ENCODE measurements at places on chromosomes 6 and 20.

GRCh38 chr6:143750877-143751276 lies 73.1 kb downstream of the PHACTR2 start:
- DNase-seq: no peak

GRCh38 chr6:122712093-122712447 lies 67.4 kb upstream of the FABP7 start:
- no peak for DNase-seq

DNA sequence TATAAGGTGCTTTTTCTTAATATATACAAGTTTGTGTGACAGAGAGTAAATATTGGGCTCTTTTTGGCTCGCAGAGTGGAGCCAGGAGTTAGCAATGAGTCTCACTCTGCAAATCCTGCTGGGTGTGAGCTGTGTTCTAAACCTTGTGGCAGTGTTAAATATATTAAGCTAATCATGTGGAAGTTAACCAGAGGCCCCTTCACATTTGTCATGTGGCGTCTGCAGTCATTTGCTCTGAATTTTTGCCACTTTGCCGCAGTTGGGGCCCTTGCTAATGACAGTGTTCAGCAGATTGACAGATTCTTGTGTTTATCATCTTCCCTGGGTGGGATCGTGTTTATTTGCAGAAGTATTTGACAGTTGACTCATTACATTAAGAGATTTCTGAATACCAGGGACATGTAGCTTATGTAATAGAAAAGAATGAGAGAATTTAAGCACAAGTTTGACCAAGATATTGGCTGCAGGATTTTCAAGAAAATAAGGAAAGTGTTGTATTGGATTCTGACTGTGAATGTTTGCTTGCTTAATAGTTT lies 37.9 kb downstream of the SPATA2 start:
- DNase-seq: no peak

DNA sequence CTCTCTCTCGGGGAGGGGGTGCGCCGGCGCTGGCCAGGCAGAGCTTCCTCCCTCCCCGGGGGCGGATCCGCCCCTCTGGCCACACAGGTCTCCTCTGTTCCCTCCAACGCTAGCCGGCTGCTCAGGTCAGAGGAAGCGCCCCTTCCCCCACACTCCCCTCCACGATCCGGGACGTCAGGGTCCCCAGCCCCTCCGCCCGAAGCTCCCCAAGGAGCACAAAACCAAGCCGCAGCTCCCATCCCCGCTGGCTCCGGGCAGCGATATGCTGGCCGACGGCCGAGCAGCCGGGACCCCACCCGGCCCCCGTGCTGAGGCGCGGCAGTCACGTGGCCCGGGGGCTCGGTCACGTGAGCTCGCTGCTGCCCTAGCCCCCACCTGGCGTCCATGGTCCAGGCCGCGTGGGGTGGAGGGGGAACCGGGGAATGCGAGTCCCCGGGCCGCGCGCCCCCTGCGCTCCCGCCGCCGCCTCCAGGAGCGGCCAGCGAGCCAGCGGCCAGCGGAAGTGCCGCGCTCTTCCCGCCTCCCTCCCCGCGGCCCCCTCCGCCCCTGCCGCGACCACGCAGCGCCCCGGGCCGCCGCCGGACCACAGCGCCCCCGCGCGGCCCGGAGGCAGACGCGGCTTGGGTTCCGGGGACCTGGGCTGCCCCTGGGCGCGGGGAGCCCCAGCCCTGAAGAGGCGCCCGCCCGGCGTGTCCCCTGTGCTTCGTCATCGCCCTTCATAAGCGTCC lies at the start of gene SLC35B2:
Gene SLC35B2, minus strand, starts transcription at position 504 of the 728 bp plus-strand sequence. Its CDS starts 118 bp downstream, at position 386.
- peak; percentile 72 for DNase-seq

DNA sequence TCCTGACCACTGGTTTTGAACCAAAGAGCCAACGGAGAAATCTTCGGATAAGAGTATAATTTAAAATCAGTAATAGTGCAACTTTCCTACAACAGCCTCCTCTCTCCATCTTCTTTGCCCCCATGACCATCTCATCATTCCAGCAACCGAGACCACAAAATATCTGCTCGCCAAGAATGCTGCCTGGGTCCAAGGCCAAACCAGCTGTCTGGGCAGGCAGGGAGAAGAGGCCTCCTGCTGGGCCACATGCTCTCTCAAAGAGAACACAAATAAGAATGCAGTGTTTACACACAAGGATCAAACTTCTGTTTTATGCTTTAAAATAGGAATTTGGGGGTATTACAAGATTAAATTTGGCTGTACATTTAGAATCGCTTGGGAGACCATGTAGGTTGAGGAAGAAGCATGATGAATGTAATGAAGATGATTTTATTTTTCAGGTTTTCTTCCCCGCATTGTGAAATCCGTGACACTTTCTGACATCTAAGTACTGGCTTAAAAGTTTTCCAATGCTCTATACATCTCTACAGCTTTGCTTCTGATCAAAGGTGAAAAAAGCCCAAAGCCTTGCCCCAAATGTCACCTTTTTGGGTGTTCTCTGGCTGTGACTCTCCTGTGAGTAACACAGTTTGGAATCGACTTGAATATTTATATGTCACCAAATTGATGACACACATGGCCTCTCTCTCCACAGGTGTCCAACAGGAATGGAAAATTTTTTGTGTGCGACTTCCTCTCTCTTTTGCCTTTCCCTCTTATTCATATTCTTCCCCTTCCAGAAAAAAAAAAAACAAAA lies 79.4 kb upstream of the PROKR2 start:
- no peak for DNase-seq

DNA sequence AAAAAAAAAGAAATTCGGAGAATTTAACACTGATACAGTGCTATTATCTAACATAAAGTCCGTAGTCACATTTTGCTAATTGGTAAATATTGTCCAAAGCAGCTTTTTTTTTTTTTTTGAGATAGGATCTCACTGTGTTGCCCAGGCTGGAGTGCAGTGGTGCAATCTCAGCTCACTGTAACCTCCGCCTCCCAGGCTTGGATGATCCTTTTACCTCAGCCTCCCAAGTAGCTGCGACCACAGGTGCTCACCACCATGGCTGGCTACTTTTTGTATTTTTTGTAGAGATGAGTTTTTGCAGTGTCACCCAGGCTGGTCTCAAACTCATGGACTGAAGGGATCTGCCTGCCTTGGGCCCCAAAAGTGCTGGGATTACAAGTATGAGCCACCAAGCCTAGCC lies 15.9 kb downstream of the MTO1 start:
- peak; percentile 4 for DNase-seq

DNA sequence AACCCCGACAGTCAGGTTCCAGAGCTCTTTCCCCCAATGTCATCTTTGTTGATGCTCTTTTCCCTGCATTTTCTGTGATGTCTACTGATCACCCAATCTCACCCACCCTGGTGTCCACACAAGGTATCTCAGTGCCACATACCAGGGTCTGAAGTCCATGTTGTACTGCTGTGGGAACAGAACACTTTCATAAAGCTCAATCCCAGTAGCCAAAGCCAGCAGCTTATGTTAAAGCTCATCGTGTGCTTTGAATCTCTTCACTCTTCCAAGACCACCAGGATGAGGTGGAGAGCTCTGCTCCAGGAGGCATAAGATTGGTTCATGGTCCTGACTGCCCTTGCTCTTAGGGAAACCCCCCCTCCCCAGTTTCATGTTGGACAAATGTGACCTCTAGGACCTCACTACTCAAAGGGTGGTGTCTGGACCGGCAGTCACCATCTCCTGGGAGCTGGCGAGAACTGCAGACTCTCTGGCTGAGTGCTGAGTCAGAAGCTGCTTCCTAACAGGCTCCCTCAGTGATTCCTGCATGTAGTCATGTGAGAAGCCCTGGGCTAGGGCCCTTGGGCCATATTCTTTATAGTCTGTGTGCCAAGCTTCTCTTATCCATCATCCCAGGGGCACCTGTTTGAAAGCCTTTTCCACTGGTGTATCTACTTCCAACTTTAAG lies 13.4 kb upstream of the CPNE5 start:
- DNase-seq: no peak

GRCh38 chr6:89433252-89434149 lies 549 bp downstream of the ANKRD6 start:
- peak; percentile 42 for DNase-seq

GRCh38 chr6:168908887-168909286 lies 344.8 kb downstream of the THBS2 start:
- no peak for DNase-seq

DNA sequence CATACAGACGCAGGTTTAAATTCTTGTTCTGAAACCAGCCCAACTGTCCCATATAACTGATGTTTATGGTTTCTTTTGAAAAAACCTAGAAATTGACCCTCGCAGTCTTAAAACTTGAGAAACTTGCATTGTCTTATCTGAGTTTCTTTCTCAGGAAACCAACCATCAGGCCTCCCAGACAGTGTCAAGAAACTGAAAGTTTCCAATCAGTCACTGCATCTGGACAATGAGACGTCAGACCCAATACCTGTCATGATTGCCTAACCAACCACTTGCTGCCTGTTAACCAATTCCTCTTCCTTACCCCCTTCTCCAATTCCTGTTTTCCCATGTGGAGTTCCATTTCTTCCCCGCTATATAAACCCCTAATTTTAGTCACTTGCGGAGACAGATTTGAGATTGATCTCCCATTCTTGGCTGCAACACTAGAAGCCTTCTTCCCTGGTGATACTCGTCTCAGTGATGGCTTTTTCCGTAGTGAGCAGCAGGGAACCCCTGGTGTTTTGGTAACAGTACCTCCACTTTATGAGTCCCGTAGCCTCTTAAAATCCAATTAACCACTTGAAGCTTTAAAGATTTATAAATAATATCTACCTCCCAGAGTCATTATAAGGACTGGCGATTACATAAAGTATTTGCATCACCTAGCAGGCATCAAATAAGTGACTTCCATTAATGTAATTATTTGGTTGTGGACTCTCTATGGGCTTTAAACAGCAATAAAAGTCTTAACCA lies 49.3 kb downstream of the GPR63 start:
- DNase-seq: no peak

DNA sequence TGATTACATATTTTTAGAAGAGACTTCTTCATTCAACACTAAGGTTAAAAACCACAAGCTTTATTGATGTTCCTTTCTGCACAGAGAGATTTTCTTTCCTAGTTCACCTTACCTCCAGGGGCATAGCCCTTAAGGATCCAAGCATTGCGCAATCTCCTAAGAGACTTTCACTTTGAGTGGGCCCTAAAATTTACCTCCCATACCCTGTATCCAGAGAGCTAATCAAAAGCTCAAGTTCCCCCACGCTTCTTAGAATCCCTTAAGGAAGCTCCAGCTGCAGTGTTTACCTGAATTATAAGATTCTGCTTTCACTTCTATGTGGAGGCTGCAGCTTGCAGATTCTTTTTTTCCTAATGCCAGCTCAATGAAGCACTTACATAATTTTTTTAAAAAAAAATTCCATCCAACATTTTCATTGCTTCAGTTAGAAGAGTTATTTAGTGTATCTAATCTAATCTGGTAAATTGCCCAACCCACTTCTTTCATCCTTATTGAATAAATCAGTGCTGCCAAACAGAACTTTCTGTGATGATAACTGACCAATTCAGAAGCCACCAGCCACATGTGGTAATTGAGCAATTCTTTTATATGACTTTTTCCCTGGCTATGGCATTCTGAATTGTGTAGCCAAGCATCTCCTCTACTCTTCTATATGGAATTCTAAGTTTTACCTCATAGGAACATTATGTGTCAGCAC lies 24.6 kb upstream of the SPTLC3 start:
- no peak for DNase-seq

GRCh38 chr6:88359530-88360202 lies 193.5 kb upstream of the CNR1 start:
- DNase-seq: no peak

GRCh38 chr20:34016736-34017135 lies 23.0 kb downstream of the RALY start:
- no peak for DNase-seq

GRCh38 chr20:5991623-5992441 lies 41.4 kb downstream of the MCM8 start:
- DNase-seq: no peak

DNA sequence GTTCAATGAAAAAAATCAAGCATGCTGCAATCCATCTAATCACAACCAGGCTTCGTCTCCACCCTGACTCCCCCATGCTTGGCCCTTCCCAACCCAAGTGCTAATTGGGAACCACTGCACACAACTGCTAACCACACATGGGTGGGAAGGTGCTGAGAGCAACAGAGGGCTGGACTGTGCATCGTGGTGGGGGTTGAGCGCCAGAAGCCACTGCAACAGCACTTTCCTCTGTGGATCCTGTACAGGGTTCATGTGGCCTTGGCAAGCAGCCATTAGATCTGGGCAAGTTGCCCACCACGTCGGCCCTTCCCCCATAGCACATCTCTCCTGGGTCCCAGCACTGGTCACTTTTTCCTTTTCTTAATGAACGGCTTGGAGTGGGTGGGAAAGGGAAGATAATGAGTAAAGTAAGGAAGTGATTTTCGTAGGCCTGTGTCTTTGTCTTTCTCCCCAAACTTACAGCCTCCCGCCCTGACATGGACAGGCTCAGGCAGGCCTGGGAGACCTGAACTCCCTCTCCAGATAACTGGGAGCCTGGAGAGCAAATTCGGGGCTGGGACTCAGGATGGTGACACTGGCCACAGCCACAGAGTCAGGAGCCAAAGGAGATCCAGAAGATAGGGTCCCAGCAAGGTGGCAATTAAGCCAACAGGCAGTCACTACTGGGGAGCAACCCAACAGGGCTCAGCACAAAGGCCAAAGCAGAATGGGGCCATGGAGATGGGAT lies 34.4 kb upstream of the MRPS10 start:
- no peak for DNase-seq

DNA sequence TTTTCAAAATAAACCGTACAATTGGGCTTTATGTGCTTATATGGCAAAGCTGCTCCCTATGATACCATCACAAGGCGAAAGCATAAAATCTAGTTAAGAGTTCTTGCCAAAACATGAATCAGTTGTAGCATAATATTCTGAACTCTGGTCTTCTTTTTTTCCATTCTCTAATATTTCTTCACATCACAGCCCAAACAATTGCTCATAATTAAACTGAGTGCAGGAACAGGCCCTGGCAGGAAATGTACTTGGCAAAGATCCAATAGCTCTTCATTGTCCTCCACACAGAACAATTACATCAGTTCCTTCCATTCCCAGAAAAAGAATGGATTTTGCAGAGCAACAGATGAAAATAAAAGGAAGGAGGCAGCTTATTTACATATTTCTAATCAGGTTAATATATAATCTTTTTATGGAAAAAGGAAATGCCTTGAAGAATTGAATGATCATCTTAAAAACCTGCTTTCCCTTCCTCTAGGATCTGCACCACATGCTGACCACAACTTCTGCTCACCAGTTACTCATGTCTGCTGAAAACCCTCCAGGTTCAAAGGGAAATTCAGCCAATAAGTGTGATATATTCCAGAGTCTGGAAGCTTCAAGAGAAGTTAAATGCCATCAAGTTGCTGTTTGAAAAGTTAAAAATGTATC lies 123.3 kb upstream of the COL21A1 start:
- DNase-seq: no peak
